ENCODE measurements at places on chromosomes 6 and 20.

DNA sequence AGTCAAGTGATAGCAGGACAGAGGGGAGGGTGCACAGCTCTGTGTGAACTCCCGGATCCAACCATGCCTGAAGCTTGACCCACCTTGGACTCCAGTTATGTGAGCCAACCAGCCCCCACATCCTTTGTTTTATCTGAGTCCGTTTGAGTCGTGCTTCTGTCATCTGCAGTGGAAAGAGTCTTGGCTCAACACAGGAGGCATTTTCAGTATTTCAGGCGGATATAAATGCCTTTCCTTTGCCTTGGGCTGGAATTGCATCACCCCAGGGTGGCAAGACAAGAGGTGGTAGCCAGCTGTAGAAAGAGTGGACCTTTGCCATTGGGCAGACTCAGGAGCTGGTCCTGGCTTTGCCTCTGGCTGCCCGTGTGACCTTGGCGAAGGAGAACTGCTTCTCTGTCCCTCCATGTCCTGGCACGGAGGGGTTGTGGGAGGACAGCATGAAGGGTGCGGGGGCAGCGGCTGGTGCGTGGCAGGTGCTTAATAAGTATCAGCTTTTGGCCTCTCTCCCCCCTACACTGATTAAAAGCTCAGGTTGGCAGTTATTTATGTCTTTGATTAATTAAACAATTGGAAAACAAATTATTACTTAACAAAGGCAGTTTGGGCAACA, 42.6 kb upstream of the APCDD1L start:
- DNase-seq = no peak

GRCh38 chr20:2164966-2165365, 63.3 kb downstream of the STK35 start:
- DNase-seq = no peak

DNA sequence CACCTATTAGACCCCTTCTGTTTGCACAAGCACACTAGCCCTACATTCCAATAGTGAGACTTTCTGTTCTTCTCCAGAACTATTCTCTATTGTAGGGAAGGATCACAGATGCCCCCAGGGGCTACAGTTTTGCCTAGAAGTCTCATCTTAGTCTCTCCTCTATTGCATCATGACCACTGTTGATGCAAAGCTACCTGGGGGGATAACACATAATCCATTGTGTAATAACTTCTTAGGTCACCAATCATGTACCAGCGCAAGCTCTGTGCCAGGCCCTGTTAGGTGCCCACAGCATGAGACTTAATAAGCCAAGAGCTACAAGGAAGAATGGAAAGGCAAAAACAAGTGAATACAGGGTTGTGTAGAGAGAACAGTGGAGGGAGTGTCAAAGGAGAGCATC, 98.1 kb upstream of the TNFAIP3 start:
- DNase-seq = no peak

DNA sequence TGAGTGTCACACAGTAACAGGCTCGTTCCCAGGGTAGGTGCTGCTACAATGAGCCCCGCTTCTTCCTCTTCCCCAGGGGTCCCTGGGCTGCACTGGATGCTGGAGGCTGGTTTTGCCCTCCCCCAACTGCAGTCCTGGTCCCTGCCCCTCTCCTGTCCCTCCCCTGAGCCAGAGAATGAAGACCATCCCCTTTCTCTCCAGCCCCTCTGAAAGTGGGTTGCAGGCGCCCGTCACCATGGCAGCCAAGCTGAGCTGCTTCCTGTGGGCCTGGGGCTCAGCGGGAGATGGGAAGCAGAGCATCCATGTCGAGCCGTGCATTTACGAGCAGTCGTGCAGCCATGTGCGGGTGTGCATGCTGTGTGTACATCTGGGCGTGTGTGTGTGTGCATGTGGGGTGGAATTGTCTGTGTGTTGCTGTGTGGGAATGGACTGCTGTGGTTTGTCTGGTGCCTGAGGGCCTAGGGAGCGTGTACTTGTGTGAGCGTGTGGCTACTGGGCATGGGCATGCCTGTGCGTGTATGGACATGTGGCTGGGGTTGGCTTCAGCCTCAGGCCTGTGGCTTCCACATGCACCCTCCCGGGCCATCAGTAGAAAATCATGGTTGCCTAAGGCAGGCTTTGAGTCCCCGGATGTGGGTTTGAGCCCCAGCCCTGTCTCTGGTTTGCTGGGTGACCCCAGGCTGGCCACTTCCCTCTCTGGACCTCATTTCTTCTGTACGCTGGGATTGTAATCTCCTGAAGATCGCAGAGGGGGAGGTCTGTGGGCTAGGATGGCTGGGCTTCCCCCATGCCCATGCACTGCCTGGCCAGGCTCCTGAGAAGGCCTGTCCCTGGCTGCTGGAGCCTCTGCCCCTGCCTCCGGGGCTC, 48.8 kb downstream of the SRC start:
- DNase-seq = no peak

DNA sequence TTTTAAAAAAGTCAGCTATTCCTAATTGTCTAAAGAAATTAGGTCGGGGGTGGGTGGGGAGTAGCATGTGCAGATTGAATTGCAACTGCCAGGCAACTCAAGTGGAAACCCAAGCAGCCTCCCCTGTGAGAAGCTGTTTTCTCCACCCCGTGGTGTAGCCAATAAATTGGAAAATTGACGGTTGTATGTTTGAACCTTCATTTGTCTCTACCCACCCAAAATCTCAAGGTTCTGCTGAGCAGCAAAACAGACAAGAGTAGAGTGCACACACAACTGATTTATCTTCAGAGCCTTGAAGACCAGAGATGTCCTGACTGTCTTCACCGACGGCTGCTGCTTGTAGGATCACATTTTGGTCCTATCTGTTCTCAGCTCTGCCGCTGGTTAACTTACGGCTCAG, 88.5 kb downstream of the DTD1 start:
- no peak for DNase-seq

DNA sequence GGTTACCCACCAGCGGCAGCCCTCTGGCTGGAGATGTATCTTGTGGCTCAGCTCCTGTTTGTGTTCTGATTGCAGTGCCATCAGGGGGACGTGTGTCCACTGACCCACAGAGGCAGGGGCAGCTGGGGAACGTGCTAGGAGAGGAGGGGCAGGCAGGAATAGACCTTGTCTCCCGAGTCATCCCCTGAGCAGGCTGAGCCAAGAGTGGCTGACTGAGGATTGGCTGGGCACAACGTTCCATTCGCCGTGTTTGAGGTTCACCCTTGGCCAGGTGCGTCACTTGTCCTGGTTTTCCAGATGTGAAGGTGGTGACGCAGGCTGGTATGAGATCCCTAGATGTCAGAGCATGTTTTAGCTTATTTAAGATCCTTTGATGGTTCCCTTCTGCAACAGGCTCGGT, 57.7 kb downstream of the ADNP start:
- DNase-seq = no peak

GRCh38 chr6:29447670-29448069, 8.6 kb downstream of the OR10C1 start:
- DNase-seq = no peak

DNA sequence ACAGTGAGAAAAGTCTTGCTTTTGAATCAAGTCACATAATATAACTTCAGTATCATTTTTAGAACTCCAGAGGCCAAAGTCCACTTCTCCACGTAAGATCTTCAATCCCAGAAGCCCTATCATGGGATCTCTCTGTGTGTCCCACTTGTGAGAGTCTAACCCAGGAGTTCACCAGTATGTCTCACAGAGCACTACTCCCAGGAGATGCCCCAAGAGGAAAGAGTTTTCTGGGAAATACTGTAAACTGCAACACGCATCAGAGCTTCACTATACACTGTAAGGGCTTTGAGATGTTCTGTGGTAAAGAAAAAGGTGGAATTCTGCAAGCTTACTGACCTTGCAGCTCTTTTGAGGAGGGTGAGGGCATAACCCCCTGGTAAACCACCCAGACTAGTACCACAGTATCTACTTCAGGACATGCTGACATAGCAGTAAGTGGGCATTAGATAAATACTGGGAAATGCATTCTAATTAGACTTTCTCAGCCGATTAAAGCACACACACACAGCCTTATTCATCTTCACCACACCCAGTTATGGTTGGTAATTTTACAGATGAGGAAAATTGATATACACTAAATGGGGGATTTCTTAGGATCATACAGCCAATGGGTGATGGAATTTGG, 12.3 kb downstream of the DCBLD1 start:
- DNase-seq = no peak

DNA sequence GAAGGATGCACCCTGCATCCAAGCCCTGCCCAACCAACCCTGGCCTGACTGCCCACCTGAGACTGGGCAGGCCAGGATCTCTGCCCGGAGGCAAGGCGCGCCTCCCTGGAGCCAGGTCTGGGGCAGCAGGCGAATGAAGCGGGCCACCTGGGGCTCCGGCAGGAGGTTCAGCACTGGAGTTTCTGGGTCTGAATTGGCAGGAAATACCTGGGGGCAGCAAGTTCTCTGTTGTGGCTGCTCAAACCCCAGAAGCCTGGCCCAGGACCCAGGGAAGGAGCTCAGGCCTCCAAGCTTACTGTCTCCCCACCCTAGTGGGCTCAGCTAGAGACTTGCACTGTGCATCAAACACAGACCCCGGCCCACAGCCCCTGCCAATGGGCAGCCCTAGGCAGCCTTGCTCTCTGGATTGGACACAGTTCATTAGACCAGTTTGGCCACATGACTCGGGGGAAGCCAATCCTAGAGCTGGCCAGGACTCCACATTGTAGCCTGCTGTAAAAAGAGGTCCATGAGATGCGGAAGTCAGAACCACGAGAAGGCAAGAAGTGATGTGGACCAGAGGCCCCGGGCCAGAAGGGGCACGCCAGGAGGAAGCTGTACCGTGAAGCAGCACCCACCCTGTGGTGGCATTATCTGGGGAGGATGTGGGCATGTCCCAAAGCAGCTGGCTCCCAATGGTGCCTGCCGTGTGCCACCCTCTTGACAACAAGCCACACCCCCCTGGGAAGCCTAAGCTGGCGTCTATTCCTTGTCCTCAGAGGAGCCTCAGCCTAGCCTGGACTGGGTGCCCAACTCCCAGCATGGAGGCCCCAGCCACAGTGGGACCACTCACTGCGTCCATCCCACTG, 3.1 kb downstream of the CPXM1 start:
- no peak for DNase-seq

DNA sequence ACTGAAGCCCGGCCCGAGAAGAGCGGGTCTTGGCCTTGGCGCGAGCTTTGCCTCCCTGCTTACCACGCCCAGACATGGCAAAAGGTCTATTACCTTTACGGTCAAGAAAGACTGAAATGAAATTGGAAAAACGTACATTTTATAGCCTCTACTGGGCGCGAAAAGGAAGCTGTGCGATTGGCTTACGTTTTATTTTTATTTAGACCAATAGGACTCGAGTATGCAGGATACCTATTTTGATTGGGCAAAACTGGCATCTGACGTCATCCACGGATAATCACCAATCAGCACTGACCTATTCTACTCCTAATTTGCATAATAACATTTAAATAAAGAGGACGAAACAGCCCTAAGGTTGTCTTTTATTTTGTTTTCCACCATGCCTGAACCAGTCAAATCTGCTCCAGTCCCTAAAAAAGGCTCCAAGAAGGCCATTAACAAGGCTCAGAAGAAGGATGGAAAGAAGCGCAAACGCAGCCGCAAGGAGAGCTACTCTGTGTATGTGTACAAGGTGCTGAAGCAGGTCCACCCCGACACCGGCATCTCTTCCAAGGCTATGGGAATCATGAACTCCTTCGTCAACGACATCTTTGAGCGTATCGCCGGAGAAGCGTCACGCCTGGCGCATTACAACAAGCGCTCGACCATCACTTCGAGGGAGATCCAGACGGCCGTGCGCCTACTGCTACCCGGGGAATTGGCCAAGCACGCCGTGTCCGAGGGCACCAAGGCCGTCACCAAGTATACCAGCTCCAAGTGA, 97.4 kb downstream of the OR2B2 start:
- DNase-seq = no peak

GRCh38 chr20:6606651-6607050, 160.8 kb upstream of the BMP2 start:
- no peak for DNase-seq

DNA sequence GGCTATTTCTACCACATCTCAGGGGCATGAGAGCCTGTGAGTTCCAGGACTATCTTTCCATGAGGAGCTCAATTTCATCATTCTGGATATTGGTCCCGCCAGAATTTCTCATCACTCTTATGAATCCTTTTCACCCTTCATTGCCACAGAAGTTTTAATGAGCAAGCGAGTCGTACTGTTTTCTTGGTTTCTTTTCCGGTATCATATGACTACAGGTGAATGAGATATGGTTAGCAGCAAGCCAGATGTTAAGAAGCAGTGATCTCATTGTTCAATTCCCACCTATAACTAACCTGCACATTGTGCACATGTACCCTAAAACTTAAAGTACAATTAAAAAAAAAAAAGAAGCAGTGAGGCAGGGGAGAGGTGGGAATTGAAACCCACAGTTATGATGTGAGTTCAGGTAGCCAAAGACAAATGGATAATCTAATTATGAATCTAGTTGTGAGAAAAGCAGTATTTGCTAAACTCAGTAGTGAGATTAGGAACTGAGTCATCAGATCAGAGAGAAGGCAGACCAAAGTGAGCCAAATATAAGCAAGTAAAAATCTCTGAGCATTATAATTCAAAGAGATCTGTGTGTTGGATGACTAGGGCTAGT, 78.0 kb upstream of the ELOVL5 start:
- DNase-seq = no peak

DNA sequence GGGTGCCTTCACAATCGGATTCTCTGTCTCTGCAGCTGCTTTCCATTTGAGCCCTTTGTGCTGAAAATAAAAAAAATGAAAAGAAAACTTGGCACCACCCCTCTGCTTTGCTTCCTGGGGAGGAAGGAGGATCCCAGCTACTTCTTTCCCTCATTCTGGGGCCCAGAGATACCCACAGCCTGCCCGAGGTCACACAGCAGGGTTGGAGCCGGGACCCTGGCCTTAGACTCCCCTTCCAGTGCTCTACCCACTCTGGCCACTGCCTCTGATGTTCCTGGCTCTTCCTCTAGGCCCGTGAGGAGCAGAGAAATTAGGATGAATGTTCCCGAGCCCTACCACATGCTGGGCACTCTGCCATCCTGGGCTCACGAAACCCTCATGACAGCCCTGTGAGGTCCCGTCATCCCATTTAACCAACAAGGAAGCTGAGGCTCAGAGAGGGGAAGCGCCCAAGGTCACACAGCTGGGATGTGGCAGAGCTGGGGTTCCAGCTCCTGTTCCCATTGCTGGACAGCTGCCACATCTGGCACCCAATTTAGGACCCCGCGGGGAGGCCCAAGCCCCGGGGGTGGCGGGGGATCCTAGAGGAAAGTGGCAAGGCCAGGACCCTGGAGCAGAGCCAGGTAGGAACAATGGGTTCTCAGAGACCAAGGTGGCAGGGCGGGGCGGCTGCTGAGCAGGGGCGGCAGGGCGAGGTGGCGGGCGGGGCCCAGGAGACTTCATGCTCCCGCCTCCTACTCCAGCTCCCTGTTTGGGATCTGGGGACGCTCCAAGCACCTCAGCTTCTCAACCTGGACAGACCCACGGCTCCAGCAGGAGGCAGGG, 76.6 kb downstream of the CEBPB start:
- DNase-seq = no peak

GRCh38 chr6:155964544-155964943, 508.9 kb upstream of the NOX3 start:
- DNase-seq = no peak

- DNase-seq = no peak
Measured at GRCh38 chr6:24933868-24934401, 1.8 kb downstream of the RIPOR2 start.

GRCh38 chr6:43699564-43700186, 12.1 kb upstream of the MRPS18A start:
- DNase-seq = no peak

GRCh38 chr6:29667158-29667557, 10.3 kb downstream of the MOG start:
- DNase-seq = no peak

GRCh38 chr6:13370623-13371022, 42.3 kb upstream of the TBC1D7 start:
- DNase-seq = no peak
